ENCODE measurements at places on chromosomes 11 and 22.

DNA sequence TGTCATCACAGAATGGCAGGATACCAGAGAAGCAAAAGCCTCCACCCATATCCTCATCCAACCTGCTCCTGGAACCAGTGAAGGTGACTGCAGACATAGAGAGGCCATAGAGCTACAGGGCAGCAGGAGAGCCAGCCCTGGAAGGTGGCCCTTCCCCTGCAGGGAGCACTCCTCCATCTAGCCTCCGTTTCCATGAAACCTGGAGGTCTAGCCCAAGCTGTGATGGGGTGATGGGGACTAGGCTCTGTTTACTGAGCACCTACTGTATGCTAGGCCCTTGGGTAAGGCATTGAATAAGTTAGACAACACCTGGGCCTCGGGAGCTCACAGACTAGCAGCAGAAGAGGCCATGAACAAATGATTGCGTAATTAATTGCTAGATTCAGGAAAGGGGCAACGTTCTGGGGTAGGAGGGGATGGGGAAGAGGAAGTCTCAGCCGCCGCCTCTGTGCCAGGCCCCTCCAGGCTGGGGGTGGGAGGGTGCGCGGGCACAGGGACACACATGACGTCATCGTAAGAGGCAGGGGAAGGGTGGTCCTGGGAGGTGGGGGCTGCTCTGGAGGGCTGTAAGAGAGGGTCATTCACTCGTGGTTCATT is 784 bp upstream of the SYNGR1 start:
- no peak for DNase-seq

DNA sequence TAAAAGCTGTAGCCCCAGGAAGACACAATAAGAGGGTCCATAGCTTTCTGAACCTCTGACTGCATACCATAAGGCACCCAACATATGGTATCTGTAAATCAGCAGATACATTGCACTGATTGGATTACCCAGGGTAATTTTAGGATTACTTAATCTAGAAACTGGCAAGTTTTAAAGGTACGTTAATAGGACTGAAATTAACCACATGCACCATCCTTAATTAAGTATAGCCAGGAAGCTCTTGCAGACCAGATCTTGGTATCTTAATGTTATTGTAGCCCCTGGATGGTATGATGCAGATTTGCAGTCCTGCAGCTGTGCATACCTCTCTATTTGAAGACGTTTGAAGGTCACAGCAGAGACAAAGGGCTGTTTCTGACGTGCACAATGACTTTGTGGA is 72.8 kb downstream of the ARHGAP42 start:
- DNase-seq, result no peak

- DNase-seq, result no peak
These were observed 57.9 kb downstream of the GRAMD4 start for GRCh38 chr22:46678003-46678657.

- no peak for DNase-seq
These were observed 325.7 kb upstream of the C11orf87 start for GRCh38 chr11:109096266-109096665.

DNA sequence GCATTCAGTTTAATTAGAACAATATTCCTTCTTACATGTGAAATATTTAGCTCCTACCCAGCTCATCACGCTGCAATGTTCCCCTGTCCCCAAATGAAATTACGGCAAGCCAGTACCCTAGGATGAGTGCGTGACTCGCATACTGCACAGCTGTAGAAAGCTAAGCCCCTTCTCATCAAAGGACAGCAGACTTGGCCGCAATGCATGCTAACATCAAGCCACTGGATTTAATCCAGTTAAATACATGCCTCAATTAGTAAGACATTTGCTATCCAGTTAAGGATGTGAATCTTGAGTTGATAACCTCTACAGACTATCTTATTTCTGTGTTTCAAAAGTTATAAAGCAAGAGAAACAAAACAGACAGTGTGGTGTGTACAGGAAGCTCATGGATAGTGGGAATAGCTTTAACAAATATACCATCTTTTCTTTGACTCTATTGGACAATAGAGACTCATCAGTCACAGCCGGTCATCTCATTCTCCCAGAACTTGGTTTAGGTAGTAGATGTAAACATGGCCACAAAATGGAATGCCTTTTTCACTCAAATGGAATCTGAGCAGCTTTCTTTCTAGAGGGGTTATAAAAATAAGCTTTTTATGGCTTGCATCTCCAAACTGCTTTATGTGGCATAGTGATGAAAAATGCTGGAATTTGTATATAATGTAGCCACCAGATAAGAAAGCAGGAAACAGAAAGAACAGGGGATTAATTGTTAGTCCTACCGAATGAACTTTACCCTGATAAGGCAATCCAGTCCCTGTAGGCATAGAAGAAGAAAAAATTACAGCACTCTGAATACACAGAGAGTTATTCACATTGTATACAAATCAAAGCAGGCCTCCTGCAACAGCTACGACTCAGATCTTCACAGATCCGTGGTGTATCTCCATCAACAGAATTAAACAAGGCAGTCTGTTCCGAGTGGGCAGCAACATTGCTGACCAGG is 224.1 kb downstream of the CADM1 start:
- no peak for DNase-seq

GRCh38 chr11:119236490-119236889 is 30.4 kb downstream of the CBL start:
- no peak for DNase-seq

- DNase-seq, result no peak
These were observed 10.1 kb upstream of the VSIG10L2 start for GRCh38 chr11:125935618-125936199.

DNA sequence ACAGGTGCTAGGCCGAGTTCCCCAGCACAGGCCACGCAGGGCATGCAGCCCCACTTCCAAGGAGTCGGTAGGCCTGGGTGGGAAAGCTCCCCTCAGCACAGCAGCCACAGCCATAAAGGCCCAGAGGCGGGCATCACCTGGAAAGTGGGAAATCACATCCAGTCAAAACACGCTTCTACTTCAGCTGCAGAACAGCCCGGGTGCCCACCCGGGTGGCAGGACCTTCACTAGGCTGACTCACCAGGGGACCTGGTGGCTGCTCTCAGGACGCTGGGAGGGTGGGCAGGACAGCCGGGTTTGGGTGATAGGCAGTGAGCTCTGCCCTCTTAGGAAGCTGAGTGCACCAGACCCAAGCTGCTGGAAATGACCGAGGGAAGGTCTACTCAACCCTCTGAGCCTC is 7.3 kb downstream of the KIAA0930 start:
- no peak for DNase-seq

DNA sequence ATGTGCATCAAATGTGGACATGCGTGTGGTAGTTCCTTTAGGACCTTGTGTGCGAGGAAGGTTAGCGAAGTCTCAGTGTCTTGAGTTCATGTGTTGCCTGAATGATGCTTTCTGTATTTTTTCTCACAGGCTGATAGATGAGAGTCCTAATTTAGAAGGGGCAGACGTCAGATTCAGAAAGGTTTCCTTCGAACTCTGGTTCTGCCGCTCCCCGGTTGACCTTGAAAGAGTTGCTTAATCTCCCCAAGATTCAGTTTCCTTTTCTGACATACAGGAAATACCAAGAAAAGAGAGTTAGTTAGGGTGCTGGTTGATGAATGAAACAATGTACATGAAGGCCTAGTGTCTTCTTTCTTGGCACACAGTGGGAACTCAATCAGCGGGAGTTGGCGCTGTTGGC is 35.9 kb upstream of the TTC12 start:
- DNase-seq, result no peak

DNA sequence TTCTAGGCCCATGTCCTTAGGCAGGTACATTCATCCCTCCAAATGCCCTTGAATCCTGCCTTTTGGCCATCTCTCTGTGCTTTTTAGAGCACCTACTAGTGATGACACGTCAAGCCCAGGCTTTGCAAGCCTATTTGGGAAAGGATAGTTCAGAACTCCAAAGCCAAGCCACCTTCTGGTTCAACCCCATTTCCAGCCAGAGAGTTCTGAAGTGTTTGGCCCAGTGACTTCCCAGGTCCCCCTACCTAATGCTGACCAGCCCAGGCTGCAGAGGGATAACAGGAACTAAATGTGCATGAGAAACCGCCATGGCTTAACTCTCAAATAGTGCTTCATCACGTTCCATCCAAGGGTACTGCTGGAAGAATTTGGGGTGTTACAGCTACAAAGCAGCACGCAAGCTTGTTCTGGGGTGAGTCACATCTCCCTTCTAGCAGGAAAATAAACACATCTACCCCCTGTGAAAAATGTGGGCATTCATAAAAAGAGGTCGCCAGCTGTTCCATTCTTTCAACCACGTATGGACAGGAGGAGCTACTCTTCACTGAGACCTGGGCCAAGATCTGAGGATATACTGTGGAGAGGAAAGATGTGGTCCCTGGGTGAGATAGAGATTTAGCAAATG is 2.0 kb upstream of the FXYD6 start:
- DNase-seq, result no peak

DNA sequence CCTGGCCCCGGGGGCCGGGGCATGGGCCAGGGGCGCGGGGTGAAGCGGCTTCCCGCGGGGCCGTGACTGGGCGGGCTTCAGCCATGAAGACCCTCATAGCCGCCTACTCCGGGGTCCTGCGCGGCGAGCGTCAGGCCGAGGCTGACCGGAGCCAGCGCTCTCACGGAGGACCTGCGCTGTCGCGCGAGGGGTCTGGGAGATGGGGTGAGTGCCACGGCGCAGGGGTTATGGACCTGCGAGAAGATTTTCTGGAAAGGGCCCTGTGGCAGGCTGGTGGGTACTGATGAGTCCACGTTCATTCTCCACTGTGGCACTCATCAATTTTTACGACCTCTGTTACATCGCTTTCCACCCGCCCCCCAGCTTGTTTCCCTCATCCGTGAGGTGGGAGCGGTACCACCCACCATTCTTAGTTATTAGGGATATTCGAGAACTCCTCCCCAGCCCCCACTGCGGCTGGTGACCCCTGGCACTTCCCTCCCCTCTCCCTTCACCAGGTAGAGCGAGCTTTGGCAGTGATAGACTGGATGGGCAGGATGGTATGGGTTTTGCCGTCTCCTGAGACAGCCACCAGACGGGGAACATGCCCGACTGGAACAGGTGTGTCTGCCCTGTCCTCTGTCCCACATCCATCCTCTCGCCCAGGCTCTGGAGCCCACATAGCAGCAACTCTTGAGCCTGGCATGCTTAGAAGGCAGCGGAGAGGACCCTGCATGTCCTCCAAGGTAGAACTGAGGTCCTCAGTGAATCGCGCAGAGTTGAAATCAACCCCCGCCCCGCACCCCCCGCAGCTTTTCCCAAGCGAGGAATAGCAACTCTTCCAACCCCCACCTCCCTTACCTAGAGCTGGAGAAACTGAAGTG is 562 bp downstream of the DGAT2 start:
- no peak for DNase-seq

DNA sequence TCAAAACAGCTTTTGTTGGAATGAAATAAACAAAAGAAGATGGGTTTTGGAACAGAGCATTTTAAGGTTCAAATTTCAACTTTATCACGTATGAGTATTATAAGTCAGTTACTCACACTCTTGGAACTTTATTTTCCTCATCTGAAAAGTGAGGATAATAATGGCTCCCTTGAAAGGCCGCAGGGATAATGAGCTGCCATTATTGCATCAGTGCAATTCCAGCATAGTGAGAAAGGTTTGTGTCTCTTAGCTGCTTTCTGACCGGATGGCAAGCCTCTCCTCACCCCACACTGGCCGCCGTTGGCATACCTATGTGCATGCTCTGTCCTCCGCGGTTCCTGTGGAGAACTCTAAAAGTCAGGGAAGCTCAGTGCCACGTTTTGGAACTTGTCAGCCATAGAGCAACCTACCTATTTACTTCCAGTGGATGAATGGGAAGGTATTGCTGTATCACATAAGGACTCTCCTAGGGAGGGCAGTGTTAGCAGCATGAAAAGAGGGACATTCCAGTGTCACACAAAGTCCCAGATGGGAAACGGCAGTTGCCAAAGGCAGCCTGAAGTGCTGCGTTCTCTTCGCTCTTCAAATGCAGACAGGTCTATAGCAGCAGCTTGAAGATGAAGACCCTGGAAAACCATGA is 368.9 kb downstream of the NTM start:
- DNase-seq, result no peak

All from activated T-cell treated with anti-CD3 and anti-CD28 coated beads for 24 hours (primary cell).